ENCODE measurements at places on chromosomes 3 and 15.

- DNase-seq: no peak
Measured at GRCh38 chr3:187447737-187448136, 79.6 kb downstream of the RTP4 start.

GRCh38 chr3:137013951-137014688 is 56.3 kb downstream of the IL20RB start:
- DNase-seq: peak; percentile 84

DNA sequence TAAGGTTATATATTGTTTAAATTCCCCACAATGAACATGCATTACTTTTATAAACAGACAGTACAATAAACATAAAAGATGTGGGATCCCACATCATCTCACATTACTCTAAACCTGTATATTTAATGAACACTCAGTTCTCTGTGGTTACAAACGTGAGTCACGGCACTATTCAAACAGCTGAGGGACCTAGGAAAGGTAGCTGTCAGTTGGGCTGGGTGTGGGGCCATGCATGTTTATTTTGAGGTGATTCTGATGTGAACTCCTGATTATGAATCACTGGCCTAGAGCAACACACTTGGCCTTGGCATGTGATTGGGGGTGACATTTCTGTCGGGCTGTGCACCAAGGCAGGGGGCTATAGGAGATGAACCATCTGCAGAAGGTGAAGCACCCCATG is 147.6 kb upstream of the HACD2 start:
- no peak for DNase-seq

- no peak for DNase-seq
Measured at GRCh38 chr15:27196691-27197090, 225.7 kb downstream of the GABRG3 start.

GRCh38 chr3:112561484-112561733 is 353 bp downstream of the ATG3 start:
- peak; percentile 85 for DNase-seq

GRCh38 chr15:39828374-39828931 is 45.8 kb upstream of the FSIP1 start:
- DNase-seq: no peak

GRCh38 chr3:150697646-150698045 is 6.1 kb downstream of the ERICH6 start:
- no peak for DNase-seq

GRCh38 chr15:90609242-90610180 is 79.8 kb downstream of the CRTC3 start:
- DNase-seq: no peak
